ENCODE measurements at places on chromosomes 3 and 15.

- DNase-seq, result peak; percentile 24
These were observed 483.2 kb upstream of the SGO1 start for GRCh38 chr3:20669184-20669583.

- DNase-seq, result peak; percentile 89
These were observed 542 bp downstream of the PLOD2 start for GRCh38 chr3:146160321-146160963.

GRCh38 chr15:97903971-97904572 lies 56.4 kb upstream of the ARRDC4 start:
- DNase-seq, result peak; percentile 80

DNA sequence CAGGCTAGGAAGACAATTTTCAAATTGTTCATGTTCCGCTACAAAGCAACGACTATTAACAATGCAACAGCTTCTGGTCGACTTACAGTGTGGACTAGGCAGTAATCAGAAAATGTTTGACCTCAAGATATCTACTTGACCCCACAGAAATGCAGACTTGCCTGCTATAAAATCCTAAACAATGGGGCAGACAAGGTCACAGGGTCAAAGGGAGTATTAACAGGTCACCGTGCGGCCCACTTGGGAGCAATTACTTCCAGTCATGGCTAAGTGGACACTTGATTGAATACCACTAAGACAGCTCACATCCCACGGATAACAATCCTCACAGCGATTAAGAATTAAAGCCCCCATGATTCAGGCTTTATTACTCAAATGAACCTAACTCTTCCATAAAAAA lies 58.9 kb downstream of the FOXP1 start:
- no peak for DNase-seq

DNA sequence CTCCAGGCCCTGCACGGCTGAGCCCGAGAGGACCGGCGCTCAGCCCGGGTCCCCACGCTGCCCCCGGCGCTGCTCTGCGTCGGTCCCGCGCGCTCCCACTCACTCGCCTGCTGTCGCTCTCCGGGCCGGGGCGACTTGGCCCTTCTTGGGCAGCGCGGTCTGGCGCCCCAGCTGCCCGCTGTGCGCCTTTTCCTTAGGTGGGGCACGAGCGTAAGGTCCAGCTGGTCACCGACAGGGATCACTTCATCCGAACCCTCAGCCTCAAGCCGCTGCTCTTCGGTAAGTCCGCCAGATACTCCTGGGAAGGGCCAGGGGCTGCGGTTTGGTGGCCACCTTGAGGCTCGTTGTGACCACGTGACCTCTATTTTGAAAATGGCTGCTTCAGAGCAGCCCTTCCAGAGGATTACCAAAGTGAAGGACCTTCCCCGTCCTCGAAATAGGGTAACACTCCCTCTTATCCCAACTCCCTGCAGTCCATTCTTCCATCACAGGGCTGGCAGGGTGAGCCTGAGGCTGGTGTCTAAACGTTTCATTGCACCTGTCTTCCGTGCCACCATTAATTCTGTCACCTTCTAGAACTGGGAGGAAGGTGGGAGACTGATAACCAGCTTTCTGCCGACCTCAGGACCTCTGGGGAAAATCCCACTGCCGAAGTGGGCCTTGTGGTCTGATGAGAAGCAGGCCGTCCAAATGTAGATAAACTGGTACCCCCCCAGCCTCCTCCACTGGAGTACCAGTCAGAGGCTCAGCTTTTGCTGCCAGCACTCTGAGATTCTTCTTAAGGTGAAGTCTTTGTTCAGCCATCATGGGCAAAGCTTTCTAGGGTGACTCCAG lies 812 bp downstream of the P4HTM start:
- DNase-seq, result no peak

- DNase-seq, result no peak
These were observed 941 bp upstream of the SH3BP5 start for GRCh38 chr3:15333099-15333955.

GRCh38 chr3:153704115-153704514 lies 417.1 kb upstream of the ARHGEF26 start:
- no peak for DNase-seq

GRCh38 chr3:29609328-29609811 lies 328.5 kb downstream of the RBMS3 start:
- DNase-seq, result no peak

DNA sequence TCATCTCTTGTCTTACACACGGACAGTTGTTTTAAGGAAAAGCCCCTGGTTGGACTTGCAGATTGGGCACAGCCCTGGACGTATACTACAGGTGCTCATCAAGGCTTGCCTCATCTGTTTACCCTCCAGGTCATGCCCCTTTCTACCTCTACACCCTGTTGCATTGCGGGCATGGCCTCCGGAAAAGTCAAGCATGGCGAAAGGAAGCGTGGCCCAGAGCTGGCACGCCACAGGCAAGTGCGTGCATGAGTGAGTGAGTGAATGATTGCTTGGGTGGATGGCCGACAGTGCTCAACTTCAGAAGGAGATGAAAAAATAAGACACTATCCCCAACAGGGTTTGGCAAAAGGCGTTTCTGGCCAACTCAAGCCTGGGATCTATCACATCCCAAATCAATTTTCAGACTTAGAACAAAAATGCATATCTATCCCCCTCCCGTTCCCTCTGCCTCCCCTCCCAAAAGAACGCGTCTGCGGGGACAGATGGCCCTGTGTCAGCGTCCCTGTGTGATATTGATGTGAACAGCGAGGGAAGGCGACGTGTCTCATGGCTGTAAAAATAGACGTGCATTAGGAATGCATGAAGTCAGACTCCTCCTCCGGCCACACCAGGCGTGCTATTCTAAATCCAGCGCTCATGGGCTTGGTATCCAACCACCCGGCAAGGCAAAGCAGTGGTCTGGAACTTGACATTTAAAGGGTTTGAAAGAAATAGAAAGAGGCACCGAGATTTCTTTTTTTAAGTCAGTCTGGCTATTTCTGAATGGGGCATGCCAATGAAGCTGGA lies 96.0 kb downstream of the RPLP1 start:
- no peak for DNase-seq

- DNase-seq, result peak; percentile 79
These were observed 252.0 kb downstream of the UBE2E2 start for GRCh38 chr3:23455084-23455483.

- DNase-seq, result no peak
These were observed 161.7 kb downstream of the VGLL4 start for GRCh38 chr3:11482021-11482420.

GRCh38 chr3:69090021-69090420 lies 5.3 kb downstream of the ARL6IP5 start:
- peak; percentile 63 for DNase-seq

DNA sequence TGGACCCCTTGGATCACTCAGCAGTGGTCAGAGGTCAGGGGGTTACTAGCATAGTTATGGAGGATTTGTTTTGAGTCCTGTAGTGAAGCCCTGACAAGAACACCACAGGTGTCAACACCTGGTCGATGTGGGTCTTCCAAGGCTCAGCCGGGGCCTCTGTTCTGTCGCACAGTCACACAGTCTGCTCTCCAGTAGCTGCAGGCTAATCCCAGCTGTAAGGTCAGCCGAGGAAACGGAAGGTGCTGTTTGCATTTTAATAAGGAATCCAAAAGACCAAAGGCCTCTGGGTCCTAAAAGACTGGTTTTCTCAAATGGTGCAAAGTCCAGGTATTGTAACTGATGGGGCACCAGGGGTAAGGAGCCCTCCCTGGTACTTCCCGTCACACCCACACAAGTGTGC lies 71.7 kb downstream of the RPLP1 start:
- DNase-seq, result no peak

- peak; percentile 35 for DNase-seq
These were observed 38.5 kb upstream of the XCR1 start for GRCh38 chr3:46065750-46066256.

- no peak for DNase-seq
These were observed 431.2 kb upstream of the ADAMTS9 start for GRCh38 chr3:65118912-65119499.

DNA sequence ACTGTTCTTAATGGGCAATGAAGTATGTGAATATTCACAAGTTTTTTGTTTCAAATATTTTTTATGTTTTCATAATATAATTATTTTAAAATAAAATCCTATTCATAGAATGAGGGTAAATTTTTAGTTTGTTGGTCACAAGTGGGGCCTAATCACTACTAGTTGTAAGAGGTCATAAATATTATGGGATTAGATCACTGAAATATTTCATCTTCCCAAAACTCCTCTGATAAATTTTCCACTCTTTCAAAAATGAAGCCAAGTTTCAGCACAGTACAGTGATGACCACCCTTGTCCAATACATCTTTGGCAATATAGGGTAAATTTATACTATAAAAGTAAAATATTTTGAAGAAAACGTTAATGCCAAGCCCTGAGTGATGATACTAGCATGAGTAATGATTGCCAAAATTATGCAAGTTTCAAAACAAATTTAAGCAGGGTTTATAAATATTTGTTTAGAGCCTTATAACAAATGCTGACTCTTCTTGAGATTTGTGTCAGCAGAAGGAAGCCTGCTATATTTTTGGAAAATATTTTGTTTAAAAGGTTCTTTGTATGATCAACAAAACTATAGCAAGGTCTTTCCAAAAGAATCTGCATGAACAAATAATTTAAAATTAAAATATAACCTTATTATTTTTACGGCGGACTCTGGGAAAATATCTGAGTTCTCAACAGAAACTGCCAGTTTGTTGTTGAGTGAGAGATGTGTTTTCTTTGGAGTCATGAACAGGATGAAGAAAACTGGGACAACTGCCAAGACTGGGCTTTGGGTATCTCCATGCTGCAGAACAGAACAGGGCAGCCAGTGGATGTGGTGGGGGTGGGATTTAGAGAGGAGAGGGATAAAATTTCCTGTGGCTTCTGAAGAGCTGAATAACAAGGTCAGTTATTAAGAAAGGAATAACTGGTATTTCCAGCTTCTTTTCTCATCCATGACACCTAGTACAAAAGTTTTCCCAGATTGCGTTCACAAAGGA lies 17.9 kb upstream of the TM4SF1 start:
- DNase-seq, result peak; percentile 61

GRCh38 chr3:158745551-158745950 lies 13.3 kb upstream of the RARRES1 start:
- DNase-seq, result no peak

- DNase-seq, result peak; percentile 40
These were observed 339.8 kb downstream of the THSD4 start for GRCh38 chr15:71455107-71455506.

DNA sequence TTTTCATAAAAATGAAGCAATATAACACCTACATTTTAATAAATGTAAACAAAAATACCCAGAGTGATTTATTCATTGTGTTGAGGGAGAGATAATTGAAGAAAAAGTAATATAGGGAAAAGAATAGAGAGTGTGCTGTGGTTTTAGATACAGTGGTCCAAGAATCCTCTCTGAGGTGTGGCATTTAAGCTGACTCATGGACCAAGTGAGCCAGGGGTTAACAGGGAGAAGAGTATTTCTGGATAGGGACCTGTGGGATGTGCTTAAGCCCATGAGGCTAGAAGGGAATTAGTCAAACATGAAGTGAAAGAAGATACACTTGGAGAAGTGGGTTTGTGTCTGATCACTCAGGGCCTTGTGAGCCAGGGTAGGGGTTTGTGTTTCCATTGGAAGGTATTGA lies 680.7 kb upstream of the GRM7 start:
- DNase-seq, result no peak

- DNase-seq, result no peak
These were observed 30.7 kb downstream of the DENND4A start for GRCh38 chr15:65761210-65761926.

GRCh38 chr3:89180334-89180733 lies 72.9 kb downstream of the EPHA3 start:
- no peak for DNase-seq

DNA sequence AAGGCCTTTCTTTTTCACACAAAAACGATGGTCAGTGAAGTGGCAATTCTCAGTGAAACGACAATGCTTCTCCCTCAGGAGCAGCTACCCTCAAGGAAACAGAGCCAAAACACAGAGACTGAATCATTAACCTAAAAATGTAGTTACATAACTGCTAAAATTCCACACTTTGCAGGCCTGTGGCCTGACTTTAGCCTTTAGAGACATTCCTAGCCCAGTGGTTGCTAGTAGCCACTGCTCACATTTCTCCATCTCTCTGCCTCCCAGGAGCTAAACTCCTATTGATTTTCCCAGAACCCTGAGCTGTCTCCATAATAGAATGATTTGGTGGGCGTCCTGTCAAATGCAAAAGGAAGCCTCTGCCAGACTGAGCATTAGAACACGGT lies 630.1 kb upstream of the KCNMB2 start:
- DNase-seq, result peak; percentile 82

- DNase-seq, result peak; percentile 28
These were observed 91.6 kb downstream of the RASA2 start for GRCh38 chr3:141578202-141578973.

- DNase-seq, result no peak
These were observed 64.8 kb downstream of the ZBTB20 start for GRCh38 chr3:115082260-115082659.

Measured in RPMI7951 (cell line).